ENCODE measurements at places on chromosomes 1 and 21. TPM values are rescaled to one million over a fixed set of nuclear protein-coding genes. Genes with fewer than 3 reads are reported as not detected.

Gene HORMAD1
- total RNA-seq: not detected

Gene LDLRAD1
- not detected for total RNA-seq

Gene CSF3R
- total RNA-seq: not detected

Gene CFHR4
- not detected for total RNA-seq

Gene KCNE2
- not detected for total RNA-seq

Gene NHLH1
- total RNA-seq: 1.4 TPM

Gene MROH7
- not detected for total RNA-seq

Gene TTLL10
- 0.73 TPM for total RNA-seq

Gene CRP
- not detected for total RNA-seq

Gene FOXD2
- 1.7 TPM for total RNA-seq

Gene SESN2
- total RNA-seq: 5.8 TPM

Gene ATP8B2
- 21.2 TPM for total RNA-seq

Gene ATAD3B
- total RNA-seq: 53.1 TPM

Gene MASP2
- total RNA-seq: 0.08 TPM

Gene BTBD8
- total RNA-seq: 0.46 TPM

Gene SPRR2F
- not detected for total RNA-seq

Gene EVA1C
- 0.10 TPM for total RNA-seq

Gene SMAP2
- 15.0 TPM for total RNA-seq

Gene AGL
- 9.8 TPM for total RNA-seq

Gene HEYL
- 61.9 TPM for total RNA-seq

Gene KRTAP11-1
- total RNA-seq: not detected

Gene NGF
- not detected for total RNA-seq

Gene TEDDM1
- not detected for total RNA-seq

Gene MYOG
- 538 TPM for total RNA-seq

Gene RXFP4
- total RNA-seq: not detected

Gene KPRP
- not detected for total RNA-seq

Gene E2F2
- 43.2 TPM for total RNA-seq

Gene DIP2A
- 22.4 TPM for total RNA-seq

Gene IPO9
- 70.4 TPM for total RNA-seq

Gene HENMT1
- total RNA-seq: not detected

Gene LIPI
- not detected for total RNA-seq

Gene SLC25A34
- total RNA-seq: 3.5 TPM

Gene DNASE2B
- total RNA-seq: not detected

Gene MFAP2
- 24.1 TPM for total RNA-seq

Gene C4BPB
- total RNA-seq: not detected

Gene VPS26C
- 35.1 TPM for total RNA-seq

Gene LCK
- total RNA-seq: not detected
